Activated naive CD8-positive, alpha-beta T cell treated with anti-CD3 and anti-CD28 coated beads, Interleukin-2, amount 10 ng/mL, durations not matched to agents 7 days and 5 days (primary cell): ENCODE measurements at places on chromosomes 7 and 10. TPM values are rescaled to one million over a fixed set of nuclear protein-coding genes. Genes with fewer than 3 reads are reported as not detected.

The RASA4B gene
- 18.0 TPM for total RNA-seq

The FZD1 gene
- total RNA-seq: 0.06 TPM

The AKR1C4 gene
- not detected for total RNA-seq

The FRA10AC1 gene
- 15.5 TPM for total RNA-seq

The SLC29A3 gene
- total RNA-seq: 5.6 TPM

The TFEC gene
- 1.3 TPM for total RNA-seq

The ZSCAN21 gene
- 9.8 TPM for total RNA-seq

The TMEM196 gene
- total RNA-seq: not detected

The SLC18A3 gene
- not detected for total RNA-seq

The GPR146 gene
- 2.1 TPM for total RNA-seq

The PRKCQ gene
- 61.8 TPM for total RNA-seq

The SLC26A5 gene
- 0.25 TPM for total RNA-seq
